ENCODE measurements at places on chromosomes 5 and 9. TPM values are rescaled to one million over a fixed set of nuclear protein-coding genes. Genes with fewer than 3 reads are reported as not detected.

The PLAC8L1 gene
- not detected for polyA plus RNA-seq

The DCANP1 gene
- polyA plus RNA-seq, result 0.13 TPM

The GABRA1 gene
- polyA plus RNA-seq, result 0.06 TPM

The LEAP2 gene
- 0.60 TPM for polyA plus RNA-seq

The MSANTD3 gene
- 18.0 TPM for polyA plus RNA-seq

The LCN15 gene
- polyA plus RNA-seq, result 6.6 TPM

The PCDHGA8 gene
- 0.16 TPM for polyA plus RNA-seq

The C9orf50 gene
- not detected for polyA plus RNA-seq

The FST gene
- polyA plus RNA-seq, result 0.46 TPM

The HAVCR2 gene
- polyA plus RNA-seq, result 3.6 TPM

The OTULINL gene
- polyA plus RNA-seq, result 21.1 TPM

The TARS1 gene
- 81.7 TPM for polyA plus RNA-seq

The AK8 gene
- not detected for polyA plus RNA-seq

The SPATA31C1 gene
- not detected for polyA plus RNA-seq

The IFNA2 gene
- polyA plus RNA-seq, result 0.06 TPM

The CCNJL gene
- polyA plus RNA-seq, result 18.7 TPM

The STX17 gene
- 12.6 TPM for polyA plus RNA-seq

The GDF9 gene
- not detected for polyA plus RNA-seq

The FOXD4L6 gene
- not detected for polyA plus RNA-seq

The SGCD gene
- 2.4 TPM for polyA plus RNA-seq

The FOXD4L4 gene
- polyA plus RNA-seq, result not detected

The PCDHB6 gene
- polyA plus RNA-seq, result 0.12 TPM

The TAS2R1 gene
- polyA plus RNA-seq, result not detected

The FRMPD1 gene
- polyA plus RNA-seq, result not detected

The PFN3 gene
- not detected for polyA plus RNA-seq

The RNF183 gene
- not detected for polyA plus RNA-seq

The IFNA21 gene
- polyA plus RNA-seq, result not detected

The RAPGEF1 gene
- 20.3 TPM for polyA plus RNA-seq

The SOX30 gene
- not detected for polyA plus RNA-seq

The SPOUT1 gene
- polyA plus RNA-seq, result 5.8 TPM

The CTXN3 gene
- not detected for polyA plus RNA-seq

The PCDHGC4 gene
- not detected for polyA plus RNA-seq

The EXOC3 gene
- 36.1 TPM for polyA plus RNA-seq

The CNTNAP3 gene
- polyA plus RNA-seq, result under 0.01 TPM

The FOXD1 gene
- 0.09 TPM for polyA plus RNA-seq

The PCDHB9 gene
- not detected for polyA plus RNA-seq

The PRSS3 gene
- 148 TPM for polyA plus RNA-seq

The NEURL1B gene
- polyA plus RNA-seq, result 12.6 TPM

The FAM200C gene
- 1.4 TPM for polyA plus RNA-seq

The ENG gene
- polyA plus RNA-seq, result 50.4 TPM

The CDH9 gene
- polyA plus RNA-seq, result not detected

The FASTKD3 gene
- polyA plus RNA-seq, result 10.3 TPM

Measured in sigmoid colon (tissue), 7 donors.